ENCODE measurements at places on chromosomes 6 and 20.

DNA sequence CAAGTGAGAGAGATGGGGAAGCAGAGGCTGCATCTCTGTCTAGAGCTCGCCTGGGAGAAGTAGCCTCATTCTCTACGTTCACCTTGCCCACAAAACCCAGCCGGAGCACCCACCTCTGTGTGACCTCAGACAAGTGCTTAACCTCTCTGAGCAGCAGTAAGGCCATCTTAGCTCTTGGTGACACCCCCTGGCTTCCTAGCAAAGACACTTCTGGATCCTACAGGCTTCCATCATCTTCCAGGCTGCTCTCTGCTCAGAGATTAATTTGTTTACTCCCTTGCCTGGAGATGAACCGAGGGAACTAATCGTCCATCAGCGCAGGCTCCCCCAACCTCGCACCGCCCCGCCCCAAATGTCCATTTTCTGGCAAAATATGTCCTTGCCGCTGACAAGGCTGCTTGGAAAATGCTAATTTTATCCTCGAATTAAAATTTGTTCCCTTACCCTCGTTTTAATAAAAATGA, 24.0 kb upstream of the CTNNBL1 start:
- DNase-seq = no peak

DNA sequence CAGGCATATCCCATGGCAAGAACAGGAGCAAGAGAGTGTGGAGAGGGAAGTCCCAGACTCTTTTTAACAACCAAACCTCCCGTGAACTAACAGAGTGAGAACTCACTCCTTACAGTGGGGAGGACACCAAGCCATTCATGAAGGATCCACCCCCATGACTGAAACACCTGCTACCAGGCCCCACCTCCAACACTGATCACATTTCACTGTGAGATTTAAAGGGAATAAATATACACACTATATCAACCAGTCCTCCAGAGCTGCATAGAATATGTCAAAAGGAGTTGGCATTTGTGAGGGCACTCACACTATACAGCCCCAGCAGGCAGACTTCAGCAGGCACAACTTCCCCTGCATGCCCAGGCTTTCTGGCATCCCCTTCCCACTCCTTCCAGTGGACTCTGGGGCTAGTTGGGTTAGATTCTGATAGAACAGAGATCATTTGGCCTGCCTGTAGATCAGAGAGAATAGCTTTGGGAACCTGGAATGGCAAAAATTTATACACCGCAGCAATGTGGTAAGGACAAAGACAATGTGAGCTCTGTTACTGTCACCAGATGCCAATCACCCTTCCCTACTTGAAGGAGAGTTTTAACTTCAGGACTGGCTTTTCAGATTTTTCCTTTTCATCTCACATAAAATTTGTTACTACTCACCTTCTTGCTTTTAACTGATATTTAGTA, 25.2 kb upstream of the TENT5A start:
- no peak for DNase-seq

- no peak for DNase-seq
Measured at GRCh38 chr6:44235269-44235668, 11.6 kb upstream of the HSP90AB1 start.

GRCh38 chr6:18585032-18585573, 198.0 kb downstream of the RNF144B start:
- DNase-seq = no peak

GRCh38 chr6:79600812-79601609, 30.1 kb upstream of the SH3BGRL2 start:
- DNase-seq = no peak

DNA sequence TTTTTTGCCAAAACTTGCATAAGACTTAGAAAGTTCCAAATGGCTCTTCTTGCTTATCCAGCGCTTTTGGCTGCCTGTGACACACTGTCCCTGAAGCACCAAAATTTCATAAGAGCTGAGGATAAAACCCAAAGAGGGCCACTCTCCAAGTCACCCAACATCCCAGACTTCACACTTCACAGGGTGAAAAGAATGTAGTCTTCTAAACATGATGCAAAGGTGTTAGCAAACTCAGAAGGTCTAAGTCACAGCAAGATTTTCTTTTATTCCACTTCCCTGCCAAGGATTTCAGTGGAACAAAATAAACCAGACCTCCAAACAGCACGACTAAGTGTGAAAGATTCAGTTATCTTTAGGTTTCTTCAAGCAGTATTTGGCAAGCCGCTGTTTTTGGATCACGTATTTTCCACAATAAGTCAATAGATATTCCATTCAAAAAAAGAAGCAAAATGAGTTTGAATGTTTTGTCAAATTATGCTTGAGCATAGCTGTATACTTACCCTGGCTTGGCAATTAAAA, 44.6 kb upstream of the CD93 start:
- DNase-seq = no peak

GRCh38 chr6:79193971-79194370, 40.5 kb downstream of the HMGN3 start:
- no peak for DNase-seq

GRCh38 chr6:47096211-47096895, 54.2 kb upstream of the ADGRF1 start:
- no peak for DNase-seq

- no peak for DNase-seq
Measured at GRCh38 chr6:47420394-47421371, 56.9 kb upstream of the CD2AP start.

DNA sequence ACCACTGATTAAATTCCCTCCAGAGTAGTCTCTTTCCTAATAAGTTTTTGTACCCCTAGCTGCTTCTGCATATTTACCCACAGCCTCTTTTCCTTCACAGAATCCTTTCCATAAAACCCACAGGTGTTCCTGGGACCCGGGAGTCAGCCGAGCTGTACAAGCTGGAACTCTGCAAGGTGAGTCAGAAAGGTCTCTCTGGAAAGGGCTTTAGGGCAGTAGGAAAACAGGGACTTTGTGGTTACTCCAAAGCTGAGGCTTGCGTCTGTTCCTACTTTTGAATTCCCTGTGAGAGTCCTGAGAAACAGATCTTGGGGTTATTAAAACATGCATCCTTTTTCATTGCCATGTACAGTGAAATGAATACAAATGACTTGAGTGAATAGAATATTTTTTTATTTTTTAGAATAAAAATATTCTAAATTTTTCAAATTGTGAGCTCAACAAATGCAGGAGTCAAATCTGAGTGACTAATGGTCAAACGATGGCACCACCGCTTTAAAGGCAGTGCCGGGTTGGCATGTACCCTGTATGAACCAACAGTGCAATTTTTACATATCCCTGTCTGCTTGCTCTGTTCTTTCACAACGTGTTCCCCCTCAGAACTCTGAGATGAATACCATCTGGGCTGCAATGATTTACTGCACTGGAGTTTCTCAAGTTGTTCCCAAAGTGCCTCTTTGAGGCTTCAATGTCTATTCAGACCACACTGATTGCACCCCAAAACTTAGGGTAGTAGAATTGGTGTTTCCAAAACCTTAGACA, 78.4 kb downstream of the GFRAL start:
- no peak for DNase-seq

DNA sequence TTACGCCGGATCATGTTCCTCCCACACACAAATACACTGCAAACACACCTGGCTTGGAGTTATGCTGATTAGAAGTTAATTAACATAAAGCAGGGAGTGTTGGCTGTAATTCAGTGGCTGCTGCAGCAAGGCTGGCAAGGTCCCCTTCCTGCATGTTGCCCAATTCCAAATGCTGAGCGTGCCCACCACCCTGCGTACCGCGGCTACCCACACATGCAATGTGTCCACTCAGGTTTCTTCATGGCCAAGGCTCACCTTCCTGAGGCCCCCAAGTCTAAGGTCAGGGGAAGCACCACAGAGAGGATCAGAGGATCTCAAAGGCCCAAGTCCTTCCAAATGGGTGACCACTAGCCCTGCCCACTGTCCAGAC, 11.6 kb upstream of the PRND start:
- DNase-seq = no peak

Data from C1 segment of cervical spinal cord (tissue), 14 donors.